Osteoblast (primary cell): ENCODE measurements at places on chromosomes 1 and 21. TPM values are rescaled to one million over a fixed set of nuclear protein-coding genes. Genes with fewer than 3 reads are reported as not detected.

ST6GALNAC5 gene
- 0.88 and 1.1 TPM in 2 replicates for total RNA-seq

CFHR2 gene
- total RNA-seq, result not detected in 2 replicates

PLA2G2C gene
- total RNA-seq, result not detected in 2 replicates

KRTAP21-2 gene
- total RNA-seq, result not detected in 2 replicates

FLG2 gene
- not detected in 2 replicates for total RNA-seq

HTR1D gene
- under 0.01 TPM in 1 of 2 replicates, not detected in the other for total RNA-seq

ELF3 gene
- total RNA-seq, result under 0.01 TPM in 2 replicates

RASSF5 gene
- total RNA-seq, result 0.59 and 0.72 TPM in 2 replicates

KRTAP13-2 gene
- not detected in 2 replicates for total RNA-seq

SYT11 gene
- 33.3 and 34.5 TPM in 2 replicates for total RNA-seq

AMY2A gene
- total RNA-seq, result not detected in 2 replicates

FCAMR gene
- not detected in 2 replicates for total RNA-seq

BEND5 gene
- 0.72 and 1.2 TPM in 2 replicates for total RNA-seq
